Renal cortical epithelial cell (primary cell): ENCODE measurements at places on chromosomes 4 and X. TPM values are rescaled to one million over a fixed set of nuclear protein-coding genes. Genes with fewer than 3 reads are reported as not detected.
A peak's percentile ranks its signal among the peaks of the same experiment; 100 is the strongest.

DNA sequence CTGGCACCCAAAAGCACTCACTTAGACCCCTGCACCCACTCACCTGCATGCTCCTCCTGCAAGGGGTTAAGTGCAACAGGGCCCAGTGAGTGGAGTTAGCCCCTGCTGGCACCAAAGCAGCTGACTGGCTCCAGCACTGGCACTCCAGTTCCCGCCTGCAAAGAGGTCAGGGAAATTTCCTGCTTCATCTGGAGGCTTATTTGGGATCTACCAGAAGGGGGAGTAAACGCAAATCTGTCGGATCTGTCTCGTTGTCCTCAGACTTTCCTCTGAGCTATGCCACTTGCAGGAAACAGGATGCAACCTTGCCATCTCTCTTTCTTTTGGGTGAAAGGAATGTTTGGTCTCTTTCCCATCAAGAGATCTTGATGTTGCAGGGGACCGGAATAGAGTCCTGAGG is 435.6 kb downstream of the PCDH10 start:
- DNase-seq, result no peak

SHOX gene
- not detected in 2 replicates for total RNA-seq

- no peak for DNase-seq
Observed at GRCh38 chrX:2536141-2536540, 35.4 kb upstream of the DHRSX start.

DNA sequence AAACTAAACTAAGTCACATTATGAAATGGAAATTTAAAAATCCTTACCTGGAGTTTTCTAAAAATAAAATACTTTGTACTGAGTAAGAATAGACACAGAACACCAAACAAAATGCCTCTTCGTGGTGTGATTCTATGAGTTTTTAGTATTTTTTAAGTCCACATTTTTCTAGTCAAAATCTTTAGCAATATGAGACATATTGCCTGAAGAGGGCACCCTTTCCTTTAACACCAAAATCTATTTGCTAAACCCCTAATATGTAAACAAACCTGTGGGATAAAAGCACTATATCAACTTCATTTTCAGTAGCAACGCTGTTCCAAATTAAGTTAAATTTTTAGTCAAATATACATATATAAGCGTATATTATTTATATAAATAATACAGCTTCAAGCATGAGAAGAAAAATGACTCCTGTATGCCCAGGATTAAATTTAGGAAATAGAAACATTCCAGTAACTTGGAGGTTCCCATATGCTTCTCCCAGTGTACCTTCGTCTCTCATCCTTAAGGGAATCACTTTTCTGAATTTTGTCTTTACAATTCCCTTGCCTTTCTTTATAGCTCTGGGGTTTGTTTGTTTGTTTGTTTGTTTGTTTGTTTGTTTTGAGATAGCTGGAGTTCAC is 23.0 kb upstream of the PGM2 start:
- DNase-seq, result peak; percentile 78

DNA sequence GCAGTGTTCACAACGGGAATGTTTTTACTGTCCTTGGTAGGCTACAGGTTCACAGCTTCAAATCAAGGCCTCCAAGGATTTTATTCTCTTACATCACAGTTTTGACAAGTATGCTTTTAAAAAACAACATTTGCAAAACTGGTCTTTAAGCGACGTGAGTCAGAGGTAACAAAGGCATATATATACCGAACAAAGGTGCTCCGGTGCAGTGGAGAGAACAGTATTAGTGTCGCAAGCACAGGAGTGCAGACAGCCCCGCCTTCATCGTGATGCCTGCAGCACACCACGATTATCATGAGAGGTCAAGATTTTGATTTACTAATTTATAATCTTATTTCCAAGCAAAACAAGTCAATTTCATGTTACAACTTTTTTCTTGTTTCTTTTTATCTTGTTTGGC is 90.8 kb downstream of the GATB start:
- peak; percentile 6 for DNase-seq

DNA sequence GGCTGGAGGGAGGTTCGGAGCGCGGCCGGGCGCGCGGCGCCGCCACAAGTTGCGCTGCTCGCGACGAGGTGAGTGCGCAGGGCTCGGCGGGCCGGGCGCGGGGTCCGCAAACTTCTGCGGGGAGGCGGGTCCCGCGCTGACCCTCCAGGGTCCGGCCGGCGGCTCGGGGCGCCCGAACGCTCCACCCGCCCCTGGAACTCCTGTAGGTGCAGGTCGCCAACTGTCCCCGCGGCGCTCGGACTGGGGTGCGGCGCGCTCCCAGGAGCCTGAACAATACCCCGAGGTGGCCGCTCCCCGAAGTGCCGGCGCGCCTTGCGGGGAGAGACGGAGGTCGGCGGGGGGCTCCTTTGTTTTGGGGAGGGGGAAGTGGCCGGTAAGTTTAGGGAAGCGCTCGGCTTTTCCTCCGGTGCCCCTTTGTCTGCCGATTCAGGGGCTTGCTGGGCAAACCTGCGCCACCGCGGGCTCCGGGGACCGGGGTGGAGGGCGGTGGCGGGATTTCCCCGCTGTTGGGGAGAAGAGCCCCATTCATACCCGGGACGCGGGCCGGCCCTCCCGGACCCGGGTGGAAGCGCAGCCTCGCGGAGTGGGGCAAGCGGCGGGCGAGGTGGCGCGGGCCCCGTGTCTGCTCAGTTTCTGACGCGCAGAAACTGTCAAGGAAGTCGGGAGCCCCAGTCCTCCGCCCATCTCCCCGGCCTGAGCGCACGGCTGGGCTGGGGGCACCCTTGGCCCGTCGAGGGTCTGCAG is 694 bp downstream of the TBL1X start:
- DNase-seq, result no peak

UTP14A gene
- total RNA-seq, result 24.4 and 25.9 TPM in 2 replicates

SPANXA1 gene
- not detected in 2 replicates for total RNA-seq

USP17L17 gene
- not detected in 2 replicates for total RNA-seq

GRCh38 chr4:952881-953573 is 20.3 kb downstream of the DGKQ start:
- no peak for DNase-seq

DNA sequence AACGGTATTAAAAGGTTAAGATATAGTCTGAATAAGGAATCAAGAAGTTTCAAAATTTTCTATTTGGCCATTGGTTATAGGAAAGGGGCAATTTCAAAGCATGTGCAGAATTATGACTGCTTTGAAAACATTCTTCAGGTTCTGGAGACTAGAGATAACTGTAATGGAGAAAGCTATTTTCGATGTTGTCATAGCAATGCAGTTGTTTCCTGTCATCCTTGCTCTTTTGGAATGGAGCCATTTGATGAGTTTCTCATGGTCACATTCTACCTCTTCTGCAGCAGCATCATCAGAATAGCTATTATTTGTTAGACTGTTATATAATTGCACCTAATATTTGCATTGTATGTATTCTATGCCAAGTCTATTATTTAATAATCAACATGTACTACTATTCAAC is 368.2 kb upstream of the NR3C2 start:
- no peak for DNase-seq

DCAF4L1 gene
- 0.15 TPM in 1 of 2 replicates, not detected in the other for total RNA-seq

CT47B1 gene
- not detected in 2 replicates for total RNA-seq

GRCh38 chr4:15354371-15355297 is 73.2 kb upstream of the C1QTNF7 start:
- DNase-seq, result peak; percentile 49

STATH gene
- total RNA-seq, result not detected in 2 replicates

KCNE5 gene
- 0.10 TPM in 1 of 2 replicates, not detected in the other for total RNA-seq

GRCh38 chr4:151887816-151888180 is 127.0 kb upstream of the GATB start:
- DNase-seq, result no peak

DNA sequence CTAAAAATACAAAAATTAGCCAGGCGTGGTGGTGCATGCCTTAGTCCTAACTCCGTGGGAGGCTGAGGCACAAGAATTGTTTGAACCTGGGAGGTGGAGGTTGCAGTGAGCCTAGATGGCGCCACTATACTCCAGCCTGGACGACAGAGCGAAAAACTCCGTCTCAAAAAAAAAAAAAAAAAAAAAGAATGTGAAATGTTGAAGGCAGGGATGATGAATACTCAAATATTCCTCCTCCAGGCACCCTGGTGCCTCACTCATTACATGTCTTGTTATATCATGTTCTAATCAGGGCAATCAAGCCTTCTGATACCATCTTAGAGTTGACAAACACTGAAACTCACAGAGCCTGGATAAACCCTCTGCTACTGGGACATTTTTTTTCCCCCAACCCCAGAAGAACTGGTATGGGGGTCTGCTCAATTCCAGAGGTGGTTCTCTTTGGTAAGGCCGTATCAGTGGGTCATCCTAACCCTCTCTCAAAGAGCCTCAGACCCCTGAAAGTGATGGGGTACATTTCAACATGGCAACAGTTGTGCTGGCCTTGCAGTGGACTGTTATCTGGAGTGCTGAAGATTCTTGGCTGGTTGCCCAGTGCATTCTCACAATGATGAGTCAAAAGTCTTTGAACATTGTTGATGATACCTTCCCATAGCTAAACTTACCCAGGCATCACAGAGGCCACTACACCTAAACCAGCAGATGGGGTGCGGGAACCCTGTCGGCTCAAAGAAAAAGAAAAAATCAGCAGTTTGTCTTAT is 2.4 kb upstream of the SH3KBP1 start:
- DNase-seq, result peak; percentile 80

GABRA4 gene
- total RNA-seq, result not detected in 2 replicates
